ENCODE measurements at places on chromosomes 7 and 10.
A peak's percentile ranks its signal among the peaks of the same experiment; 100 is the strongest.

DNA sequence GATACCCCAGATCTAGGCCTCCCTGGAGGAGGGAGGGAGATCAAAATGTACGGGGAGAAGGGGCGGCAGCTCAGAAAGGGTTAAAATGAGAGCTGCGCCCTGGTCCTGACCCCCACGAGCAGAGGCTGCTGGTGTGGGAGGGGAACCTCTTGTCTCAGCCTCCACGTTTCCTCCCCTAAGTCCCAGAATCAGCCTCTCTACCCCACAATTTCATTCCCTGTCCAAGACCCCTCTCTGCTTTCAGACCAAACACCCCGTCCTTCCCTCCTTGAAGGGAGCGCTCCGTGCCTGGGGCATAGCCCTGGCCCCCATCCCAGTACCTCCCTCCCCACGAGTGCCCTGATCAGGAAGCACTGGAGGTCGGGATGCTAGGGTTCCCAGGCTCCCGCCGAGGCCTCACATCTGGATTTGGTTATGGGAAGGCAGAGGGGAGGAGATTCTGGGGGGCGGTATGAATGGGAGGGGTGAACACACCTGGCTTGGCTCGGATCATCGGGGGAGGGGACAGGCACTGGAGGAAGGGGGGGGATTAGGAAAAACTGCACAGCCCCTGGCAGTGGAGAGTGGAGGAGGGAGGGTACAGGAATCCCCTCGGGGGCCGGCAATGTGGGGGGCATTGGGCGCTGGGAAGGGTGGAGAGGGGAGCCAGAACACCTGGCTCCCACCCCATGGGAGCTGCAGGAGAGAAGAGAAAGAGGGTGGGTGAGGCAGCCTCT lies 2.7 kb downstream of the EPHB4 start:
- DNase-seq = no peak

DNA sequence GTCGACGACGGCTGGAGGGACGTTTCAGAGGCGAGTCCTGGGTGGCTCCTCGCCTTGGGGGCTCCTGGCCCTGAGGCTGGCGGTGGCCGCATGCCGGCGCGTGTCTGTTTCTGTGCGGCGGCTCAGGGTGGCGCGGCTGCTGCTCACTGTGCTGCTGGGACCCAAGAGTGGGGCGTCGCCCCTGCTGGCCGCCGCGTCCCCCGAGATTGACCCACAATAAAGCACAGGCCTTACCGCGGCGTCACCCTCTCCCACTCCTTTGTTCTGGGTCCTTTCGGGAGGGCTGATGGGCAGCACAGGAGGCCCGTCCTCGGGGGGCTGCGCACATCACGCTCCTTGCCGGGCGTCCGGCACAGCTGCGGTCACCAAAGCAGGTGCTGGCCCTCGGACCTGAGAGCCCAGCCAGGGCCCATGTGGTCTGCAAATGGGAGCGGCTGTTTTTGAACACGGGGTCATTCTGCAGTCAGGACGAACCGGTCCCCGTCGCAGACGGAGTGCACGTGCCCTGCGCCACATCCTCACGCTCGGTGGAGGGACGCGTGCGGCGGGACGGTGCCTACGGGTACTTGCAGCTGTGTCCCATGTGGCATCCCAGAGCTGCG lies 19.2 kb downstream of the GET4 start:
- no peak for DNase-seq

DNA sequence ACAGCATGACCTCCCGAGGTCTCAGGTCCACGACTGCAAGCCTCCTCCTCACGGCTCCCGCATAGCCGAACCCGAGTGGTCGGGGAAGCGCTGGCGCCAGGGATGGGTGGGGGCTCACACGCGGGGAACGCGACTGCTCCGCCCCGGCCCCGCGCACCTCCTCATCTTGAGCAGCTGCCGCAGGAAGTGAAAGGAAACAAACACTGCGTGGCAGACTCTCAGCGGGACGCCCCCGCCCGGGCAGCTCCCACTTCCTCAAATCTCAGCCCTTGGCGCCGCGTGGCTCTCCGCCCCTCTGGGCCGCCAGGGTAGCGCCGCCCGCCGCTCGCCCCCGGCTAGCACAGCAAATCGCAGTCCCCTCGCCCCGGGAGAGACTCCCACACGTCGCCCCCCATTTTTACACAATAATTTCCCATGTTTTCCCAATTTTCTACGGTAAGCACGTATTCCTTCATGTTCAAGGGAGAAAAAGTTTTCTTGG lies at the start of gene TMEM243:
Gene TMEM243 (minus strand): TSS at position 188 of the 481 bp plus-strand sequence. CDS start 229 bp downstream, outside the sequence.
- DNase-seq = peak; percentile 67

- DNase-seq = no peak
Measured at GRCh38 chr7:156173346-156173745, 361.1 kb upstream of the SHH start.

DNA sequence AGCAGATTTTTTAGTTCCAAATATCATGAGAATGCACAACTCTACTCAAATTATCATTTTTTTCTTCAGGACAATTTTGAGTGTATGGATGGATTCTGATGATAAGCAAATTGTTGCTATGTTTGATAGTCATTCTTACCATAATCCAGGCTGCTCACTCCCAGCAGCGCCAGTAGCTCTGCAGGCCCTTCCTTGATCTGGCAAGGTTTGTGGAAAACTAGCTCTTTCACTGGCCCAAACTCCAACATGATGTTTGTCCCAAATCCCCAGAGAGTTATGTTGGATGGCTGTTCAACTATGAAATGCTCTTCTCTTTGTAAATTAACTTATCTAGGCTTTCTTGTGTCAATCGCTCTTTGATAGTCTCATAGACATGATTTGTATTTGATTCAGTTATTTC lies 933.7 kb downstream of the DNAJB9 start:
- no peak for DNase-seq

Measured in stimulated activated CD8-positive, alpha-beta memory T cell treated with anti-CD3 and anti-CD28 coated beads, Interleukin-7, amount 100 ng/mL, for 1 hour (primary cell).